ENCODE measurements at places on chromosomes 4 and X.

DNA sequence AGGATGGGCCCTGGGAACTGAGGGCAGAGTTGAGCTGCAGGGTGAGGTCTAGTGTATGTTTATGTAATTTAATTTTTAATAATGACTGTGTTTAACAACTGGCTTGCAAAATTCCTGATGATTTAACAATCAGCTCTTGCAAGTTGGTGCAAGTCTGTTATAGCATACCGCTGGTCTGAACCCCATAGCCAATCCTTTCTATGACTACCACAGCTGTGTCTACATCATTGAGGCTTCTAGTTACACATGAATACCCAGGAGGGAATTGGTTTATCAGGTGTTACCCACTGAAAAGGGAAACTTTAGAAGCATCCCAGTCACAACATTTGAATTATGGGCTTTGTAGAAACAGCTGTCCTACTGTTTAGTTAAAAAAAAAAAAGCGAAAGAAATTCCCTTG, 38.3 kb downstream of the SUPT20HL1 start:
- DNase-seq, result no peak

- no peak for DNase-seq
Measured at GRCh38 chr4:27278615-27279375, 418.2 kb downstream of the STIM2 start.

GRCh38 chr4:70133473-70133872, 20.6 kb upstream of the PRR27 start:
- no peak for DNase-seq

GRCh38 chr4:124121461-124121971, 591.0 kb downstream of the ANKRD50 start:
- DNase-seq, result no peak

DNA sequence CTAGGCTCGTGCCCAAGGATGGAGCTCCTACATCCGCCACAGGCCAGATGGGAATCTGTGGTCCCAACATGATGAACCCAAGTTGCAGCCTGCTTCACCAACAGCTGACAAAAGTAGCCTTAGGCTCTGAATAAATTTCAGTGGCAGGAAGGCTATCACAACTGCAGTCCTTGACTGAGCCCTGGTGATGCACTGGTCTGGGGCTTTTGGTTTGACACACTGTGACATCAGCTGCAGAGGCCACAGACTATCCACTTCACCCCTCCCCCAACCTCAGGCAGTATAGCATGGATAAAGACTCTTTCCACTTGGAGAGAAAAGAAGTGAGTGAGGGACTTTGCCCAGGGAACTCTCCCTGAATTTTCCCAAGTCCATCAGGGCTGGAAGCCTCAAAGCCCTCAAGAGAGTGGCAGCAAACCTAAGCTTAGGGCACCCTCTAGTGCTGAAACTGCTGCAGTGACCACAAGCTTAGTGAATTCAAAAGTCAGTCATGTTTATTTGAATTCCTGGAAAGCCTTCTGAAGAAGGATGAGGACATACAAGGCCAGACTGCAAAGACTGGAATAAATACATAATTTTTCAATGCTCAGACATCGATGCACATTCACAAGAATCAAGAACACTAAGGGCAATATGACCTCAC, 135.0 kb upstream of the TENT5D start:
- DNase-seq, result no peak

DNA sequence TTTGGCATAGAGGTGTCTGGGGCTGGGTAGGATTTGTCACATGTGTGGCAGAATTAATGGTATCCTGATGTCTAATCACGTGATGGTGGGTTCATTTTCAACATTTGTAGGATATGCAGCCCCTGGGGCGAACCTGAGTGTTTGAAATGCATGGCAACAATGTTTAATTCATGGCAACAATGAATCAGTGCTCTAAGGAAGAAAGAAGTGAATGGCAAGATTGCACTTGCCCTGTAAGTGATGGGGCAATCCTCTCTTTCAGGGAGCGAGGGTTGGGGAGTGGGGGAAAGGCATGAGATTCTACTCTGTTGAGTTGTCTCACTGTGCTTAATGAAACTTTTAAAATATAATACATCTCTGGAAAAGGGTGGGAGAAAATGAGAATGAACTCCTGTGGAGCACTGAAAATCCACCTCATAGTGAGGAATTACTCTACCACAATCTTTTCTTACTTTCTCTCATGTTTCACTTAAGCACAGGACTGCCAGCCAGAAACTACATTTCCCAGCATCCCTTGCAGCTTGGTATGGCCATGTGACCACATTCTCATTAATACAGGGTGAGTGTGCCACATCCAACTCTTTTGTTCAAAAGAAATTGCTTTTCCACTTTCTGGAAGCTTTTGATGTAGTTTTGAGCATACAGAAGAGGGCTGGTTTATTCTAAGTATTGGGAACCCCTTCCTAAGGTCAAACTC, 64.0 kb upstream of the PGM2 start:
- no peak for DNase-seq

GRCh38 chrX:117854806-117855205, 261.8 kb downstream of the KLHL13 start:
- DNase-seq, result no peak

DNA sequence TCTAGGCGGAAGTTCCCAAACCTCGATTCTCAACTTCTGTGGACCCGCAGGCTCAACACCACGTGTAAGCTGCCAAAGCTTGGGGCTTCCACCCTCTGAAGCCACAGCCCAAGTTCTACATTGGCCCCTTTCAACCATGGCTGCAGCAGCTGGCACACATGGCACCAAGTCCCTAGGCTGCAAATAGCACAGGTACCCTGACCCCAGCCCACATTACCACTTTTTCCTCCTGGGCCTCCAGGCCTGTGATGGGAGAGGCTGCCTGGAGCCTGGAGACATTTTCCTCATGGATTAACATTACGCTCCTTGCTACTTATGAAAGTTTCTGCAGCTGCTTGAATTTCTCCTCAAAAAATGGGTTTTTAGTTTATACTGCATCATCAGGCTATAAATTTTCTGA, 479.5 kb downstream of the PCDH7 start:
- DNase-seq, result no peak

DNA sequence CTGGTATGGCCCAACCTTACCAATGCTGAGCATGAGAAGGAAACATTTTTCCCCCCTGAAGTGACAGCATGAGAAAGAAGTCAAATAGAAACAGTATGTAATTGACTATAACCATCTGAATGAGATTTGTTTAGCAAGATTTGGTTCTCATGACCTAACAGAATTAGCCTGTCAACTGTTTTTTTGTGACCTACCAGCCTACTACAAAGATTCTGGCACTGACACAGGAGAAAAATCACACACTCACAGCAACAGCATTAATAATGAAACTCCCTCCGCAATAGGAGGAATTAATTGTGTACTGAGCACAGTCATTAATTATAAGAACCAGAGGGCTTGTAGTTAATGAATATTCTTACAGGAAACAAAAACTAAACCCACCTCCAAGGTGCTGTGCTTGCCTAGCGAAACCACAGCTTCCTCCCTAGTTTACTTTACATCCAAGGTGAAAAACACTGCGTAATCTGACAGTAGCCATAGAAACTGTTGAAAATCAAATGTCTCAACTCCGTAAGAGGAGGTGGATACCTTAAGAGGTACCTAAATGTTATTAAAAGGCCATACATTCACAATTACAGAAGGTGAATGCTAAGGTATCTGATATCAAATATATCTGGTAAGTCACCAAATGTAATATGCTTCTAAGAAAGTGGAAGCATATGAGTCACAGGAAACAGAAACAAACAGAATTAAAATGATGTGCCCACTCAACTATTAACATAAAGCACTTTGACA, 34.9 kb downstream of the MMRN1 start:
- DNase-seq, result no peak

DNA sequence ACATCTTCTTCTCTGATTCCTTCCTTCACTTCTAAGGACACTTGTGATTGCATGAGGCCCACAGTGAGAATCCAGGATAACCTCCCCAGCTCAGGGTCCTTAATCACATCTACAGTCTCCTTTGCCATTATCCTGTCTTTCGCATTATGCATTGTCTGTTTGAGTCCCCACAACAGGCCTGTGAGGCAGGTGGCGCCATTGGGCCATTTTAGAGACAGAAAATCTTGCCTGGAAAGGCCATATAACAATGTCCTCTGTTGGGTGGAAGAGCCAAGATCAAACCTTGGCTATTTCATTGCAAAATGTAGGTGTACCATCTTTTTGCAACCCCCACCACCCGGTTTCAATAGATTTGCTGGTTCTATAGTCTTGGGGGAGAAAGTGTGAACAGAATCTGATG, 11.8 kb upstream of the DCUN1D4 start:
- peak; percentile 40 for DNase-seq

- DNase-seq, result no peak
Measured at GRCh38 chr4:140296335-140297220, 76.9 kb upstream of the SCOC start.

DNA sequence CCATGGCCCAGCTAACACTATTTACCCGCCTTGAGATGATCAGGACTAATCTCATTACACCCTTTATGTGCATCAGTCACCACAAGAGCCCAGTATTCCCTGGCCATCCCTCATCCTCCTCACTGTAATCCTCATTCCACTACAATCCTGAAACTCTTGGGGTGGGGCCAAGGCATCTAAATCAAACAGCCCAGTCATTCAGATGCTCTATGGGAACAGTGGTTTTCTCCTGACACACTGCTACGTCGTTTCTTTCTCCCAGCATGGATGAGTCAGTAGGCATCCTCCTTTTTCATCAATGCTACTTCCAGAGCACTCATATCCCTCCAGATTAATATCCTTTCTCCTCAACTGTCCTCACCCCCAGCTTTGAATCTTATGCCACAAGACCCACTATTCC, 5.6 kb downstream of the SDAD1 start:
- no peak for DNase-seq

GRCh38 chrX:41377624-41378023, 43.7 kb downstream of the DDX3X start:
- no peak for DNase-seq

DNA sequence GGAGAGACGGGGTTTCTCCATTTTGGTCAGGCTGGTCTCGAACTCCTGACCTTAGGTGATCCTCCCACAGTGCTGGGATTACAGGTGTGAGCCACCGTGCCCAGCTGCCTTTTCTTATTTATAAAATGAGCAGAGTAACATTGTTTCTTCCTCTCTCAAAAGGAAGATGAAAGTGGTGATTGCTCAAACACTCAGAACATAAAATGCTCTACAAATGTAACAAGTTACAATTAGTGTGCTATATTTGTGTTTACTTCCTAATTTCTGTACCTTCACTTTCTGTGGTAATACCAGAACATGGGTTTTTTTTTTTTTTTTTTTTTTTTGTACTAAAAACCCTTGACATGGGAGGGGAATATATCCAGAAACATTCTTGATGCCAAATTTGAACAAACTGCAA, 197.9 kb downstream of the MGST2 start:
- DNase-seq, result no peak

DNA sequence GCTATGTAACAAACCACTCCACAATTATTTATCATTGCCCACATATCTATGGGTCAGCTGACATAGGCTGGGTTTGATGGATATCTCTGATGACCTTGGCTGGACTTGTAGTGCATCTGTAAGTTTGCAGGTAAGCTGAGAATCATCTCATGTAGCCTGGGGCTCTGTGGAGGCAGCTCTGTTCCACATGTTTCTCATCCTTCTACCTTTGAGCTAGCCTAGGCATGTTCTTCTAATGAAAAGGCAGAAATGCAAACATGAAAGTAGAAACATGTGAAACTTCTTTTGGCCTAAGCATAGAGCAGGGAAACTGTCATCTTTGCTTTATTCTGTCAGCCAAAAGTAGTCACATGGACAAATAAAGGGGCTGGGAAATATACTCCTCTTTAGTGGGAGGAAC, 18.2 kb downstream of the MRPL1 start:
- no peak for DNase-seq

DNA sequence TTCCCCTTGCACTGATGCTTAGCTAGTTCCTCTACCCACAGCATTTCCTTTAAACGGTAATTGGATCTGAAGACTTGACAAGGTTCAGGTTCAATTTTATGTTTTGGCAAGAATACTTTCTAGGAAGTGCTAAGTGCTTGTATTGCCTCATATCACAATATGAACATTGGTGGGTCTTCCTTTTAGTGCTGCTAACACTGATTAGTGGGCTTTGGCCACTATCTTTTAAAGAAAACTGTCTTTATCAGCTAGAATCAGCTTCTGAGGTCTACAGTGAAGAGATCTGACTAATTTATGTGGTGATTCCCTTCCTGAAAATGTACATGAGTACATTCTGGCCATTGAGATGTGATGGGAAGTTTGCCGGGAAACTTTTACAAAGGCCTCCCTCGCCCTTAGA, 316.7 kb upstream of the KLF3 start:
- DNase-seq, result no peak

DNA sequence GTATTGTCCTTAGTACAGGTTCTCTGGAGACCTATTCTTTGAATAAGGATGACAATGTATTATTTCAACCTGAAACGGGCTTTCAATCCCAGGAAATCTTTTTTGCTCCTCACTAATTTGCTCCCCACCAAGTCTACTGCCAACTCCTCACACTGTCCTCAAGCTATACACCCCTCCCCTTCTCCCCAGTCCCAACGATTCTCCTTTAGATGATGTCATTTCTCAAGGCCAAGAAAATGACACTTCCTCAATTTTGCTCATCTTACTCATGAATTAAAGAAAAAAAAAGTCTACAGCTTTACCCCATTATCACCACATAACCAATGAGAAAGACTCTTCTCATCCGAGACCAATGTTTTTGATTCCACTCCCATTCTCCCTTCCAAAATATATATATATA, 20.6 kb downstream of the AP1S2 start:
- no peak for DNase-seq

DNA sequence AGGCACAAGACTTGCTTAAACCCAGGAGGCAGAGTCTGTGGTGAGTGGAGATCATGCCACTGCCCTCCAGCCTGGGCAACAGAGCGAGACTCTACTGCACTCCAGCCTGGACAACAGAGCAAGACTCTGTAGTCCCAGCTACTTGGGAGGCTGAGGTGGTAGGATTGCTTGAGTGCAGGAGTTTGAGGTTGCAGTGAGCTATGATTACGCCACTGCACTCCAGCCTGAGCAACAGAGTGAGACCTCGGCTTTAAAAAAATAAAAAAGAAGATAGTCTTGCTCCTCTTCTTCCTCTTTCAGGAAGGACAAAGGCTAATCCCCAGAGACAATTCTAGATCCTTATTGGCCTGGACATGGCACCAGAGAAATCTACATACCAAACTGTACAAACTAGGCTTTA, 5.7 kb upstream of the PPEF2 start:
- no peak for DNase-seq

- no peak for DNase-seq
Measured at GRCh38 chrX:29852767-29853166, 362.6 kb upstream of the MAGEB2 start.

GRCh38 chrX:79161655-79162054, 17.2 kb downstream of the GPR174 start:
- no peak for DNase-seq

DNA sequence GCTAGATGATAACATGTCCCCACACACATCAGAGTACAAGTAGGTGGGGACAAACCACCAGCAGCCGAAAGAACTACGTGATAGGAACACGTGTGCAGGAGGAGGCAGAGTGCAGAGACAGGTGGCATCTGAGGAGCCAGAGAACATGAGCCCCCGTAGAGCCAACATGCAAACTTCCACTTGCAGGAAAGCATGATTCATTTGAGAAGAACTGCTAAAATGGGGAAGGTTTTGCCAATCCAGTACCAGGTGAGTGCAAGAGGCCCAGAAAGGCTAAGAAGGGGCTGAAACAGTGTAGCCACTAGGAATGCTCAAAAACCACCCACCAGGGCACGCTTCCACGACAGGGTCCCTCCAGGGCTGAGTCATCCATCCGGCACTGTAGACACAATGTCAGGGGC, 149.8 kb upstream of the TENM3 start:
- no peak for DNase-seq

GRCh38 chr4:147723326-147723725, 8.6 kb upstream of the ARHGAP10 start:
- DNase-seq, result no peak

- no peak for DNase-seq
Measured at GRCh38 chrX:154002215-154002719, 17.4 kb downstream of the IRAK1 start.
